ENCODE measurements at places on chromosomes 3 and 15.

- no peak for DNase-seq
These were observed 23.1 kb upstream of the USP3 start for GRCh38 chr15:63481105-63481810.

DNA sequence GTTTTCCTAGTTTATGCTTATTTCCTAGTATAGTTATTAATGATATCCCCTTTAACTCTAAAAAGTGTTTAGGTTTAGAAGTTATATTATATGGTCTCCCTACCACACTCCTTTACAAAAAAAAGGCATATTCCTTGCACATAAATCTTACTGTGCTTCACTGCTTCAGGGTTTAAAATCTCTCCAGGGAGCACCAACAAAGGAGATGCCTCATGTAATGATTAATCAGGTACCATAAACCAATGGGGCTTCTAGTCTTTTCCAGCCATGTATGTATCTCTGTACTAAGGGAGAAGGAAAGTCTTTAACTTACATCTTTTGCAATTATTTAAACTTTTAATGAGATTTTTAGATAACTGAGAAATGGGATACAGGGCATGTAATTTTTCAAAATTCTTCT, 91.5 kb upstream of the RBMS3 start:
- no peak for DNase-seq

DNA sequence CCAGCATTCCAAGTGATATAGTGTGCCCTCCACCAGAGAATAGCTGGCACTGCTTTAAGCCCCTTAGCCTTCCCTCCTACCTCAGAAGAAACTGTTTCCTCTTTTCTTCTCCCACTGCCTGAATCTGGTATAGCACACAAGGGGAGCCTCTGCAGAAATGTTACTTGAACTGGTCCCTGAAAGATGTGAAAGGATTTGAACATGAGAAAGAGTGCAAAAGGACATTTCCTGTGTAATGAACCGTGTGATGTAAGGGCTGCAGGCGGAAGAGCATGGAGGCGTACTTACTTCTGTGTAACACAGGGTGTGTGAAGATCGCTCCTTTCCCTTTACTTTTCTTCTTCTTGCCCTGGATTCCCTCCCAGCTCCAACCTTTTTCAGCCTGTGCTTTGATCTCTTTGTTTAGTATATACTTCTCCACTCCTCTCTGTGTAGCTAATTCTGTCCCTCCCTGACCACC, 8.4 kb downstream of the TMOD3 start:
- DNase-seq, result no peak

GRCh38 chr3:102299125-102299877, 135.5 kb upstream of the ZPLD1 start:
- DNase-seq, result no peak

DNA sequence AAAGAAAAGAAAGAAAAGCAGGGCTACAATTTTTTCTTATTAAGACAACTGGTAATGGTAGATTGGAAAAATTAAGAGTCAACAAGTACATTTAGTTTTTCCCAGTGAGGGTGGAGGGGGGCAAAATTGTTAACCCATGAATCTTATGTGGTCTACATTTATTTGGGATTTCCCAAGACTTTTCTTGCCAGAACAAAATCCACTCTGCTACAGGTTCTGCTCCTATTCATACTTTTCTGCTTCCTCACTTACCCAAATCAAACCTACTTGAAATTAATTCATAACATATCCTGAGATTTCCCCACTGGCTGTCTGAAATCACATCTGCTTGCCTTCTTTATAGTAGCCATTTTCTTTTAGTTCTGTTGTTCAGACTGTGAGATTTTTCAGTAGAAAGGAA, 41.1 kb downstream of the VGLL3 start:
- DNase-seq, result no peak

DNA sequence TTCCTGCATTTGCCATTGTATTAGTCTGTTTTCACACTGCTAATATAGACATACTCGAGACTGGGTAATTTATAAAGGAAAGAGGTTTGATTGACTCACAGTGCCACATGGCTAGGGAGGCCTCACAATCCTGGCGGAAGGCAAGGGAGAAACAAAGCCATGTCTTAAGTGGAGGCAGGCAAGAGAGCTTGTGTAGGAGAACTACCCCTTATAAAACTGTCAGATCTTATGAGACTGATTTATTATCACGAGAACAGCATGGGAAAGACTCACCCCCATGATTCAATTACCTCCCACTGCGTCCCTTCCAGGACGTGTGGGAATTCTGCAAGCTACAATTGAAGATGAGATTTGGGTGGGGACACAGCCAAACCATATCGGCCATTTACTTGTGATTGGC, 27.8 kb downstream of the YEATS2 start:
- peak; percentile 23 for DNase-seq

GRCh38 chr15:93179700-93180102, 90.7 kb upstream of the RGMA start:
- DNase-seq, result no peak

GRCh38 chr15:96323319-96324145, 7.0 kb upstream of the NR2F2 start:
- no peak for DNase-seq

DNA sequence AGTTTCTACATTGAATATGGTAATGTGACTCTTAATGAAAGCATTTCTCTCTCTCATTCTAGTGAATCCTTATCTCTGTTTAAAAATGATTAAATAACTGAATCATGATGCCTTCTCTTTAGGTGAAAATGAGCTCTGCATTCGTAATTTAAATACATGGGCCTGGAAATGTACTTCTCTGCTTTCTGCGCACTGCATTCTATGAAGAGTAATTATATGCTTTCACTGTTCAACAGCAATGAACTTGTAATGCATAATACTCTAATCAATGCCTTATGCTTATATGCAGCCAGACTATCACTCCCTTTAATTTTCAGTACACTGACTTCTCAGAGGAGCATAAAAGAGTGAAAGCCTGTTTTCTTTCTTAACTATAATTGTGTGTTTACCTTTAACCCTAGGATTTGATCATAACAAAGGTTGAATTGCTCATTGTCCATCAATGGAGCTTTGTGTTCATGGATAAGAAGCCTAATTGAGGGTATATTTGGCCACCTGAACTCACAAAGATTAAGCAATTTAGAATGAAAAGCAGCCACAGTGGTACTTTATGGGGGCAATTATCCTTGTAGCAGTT, 330.8 kb upstream of the PDZRN3 start:
- DNase-seq, result peak; percentile 100

DNA sequence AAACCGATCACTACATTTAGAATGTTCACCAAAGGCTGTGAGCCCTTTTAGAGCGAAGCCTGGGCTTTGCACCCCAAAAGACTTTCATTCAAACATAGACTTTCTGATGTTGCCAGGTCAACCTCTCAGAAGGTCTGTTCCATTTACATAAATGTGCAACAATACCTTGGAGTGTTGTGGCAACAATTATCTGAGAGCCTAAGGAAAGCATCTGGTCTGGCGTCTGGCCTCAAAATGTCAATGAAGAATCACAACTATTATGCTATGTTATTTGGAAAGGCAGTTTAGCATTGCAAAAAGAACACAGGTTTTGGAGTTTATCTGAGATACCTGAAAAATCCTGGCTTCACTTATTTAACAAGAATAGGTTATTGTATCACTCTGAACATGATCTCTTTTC, 50.0 kb downstream of the POLR2M start:
- DNase-seq, result no peak

- DNase-seq, result no peak
These were observed 112.5 kb upstream of the THBS1 start for GRCh38 chr15:39468331-39468730.

GRCh38 chr3:75140904-75141615, 523.1 kb upstream of the FRG2C start:
- no peak for DNase-seq

GRCh38 chr3:191094057-191094845, 104.8 kb upstream of the OSTN start:
- DNase-seq, result no peak

DNA sequence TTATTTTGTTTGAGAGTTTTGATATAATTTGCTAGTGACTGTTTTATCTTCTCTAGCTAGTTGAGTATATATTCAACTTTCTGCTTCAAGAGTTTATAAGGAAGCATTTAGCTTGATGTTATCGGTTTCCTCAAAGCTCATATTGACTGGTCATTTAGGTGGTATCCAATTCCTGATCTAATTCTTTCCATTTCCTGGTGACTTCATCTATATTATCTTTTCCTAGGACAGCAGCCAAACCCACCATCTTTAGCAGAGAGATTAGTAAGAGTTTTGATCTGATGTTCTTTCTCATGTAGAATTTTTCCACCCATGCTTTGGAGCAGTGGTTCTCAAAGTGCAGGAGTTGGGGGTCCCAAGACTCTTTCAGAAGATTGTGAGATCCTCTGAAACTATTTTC, 148.6 kb upstream of the STT3B start:
- DNase-seq, result no peak

DNA sequence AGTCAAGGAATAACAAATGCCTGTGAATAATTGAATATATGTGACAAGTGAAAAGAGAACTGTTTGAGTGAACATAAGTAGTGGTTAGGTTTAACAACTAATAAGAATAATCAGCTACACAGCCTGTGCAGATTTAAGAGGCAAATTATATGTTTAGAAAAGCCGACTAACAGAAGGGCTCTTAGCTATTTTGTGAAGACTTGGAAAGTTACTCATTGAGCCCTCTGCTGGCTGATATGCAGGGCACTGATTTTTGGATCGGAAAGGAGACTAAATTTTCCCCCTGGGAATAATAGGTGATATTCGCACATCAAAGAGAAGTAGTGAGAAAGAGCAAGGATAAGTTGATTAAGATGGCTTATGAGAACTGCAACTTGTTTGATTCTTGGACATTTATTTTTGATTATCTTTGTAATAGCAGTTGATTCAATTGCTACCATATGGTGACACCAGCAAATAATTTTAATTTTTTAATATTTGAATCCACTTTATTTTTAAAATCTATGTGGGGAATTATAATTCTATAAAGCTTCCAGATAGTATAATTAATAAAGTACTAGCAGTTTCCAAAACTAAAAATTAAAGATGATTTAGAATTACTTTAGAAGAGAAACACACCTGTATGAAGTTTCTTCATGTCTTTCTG, 156.2 kb downstream of the NLGN1 start:
- peak; percentile 51 for DNase-seq

DNA sequence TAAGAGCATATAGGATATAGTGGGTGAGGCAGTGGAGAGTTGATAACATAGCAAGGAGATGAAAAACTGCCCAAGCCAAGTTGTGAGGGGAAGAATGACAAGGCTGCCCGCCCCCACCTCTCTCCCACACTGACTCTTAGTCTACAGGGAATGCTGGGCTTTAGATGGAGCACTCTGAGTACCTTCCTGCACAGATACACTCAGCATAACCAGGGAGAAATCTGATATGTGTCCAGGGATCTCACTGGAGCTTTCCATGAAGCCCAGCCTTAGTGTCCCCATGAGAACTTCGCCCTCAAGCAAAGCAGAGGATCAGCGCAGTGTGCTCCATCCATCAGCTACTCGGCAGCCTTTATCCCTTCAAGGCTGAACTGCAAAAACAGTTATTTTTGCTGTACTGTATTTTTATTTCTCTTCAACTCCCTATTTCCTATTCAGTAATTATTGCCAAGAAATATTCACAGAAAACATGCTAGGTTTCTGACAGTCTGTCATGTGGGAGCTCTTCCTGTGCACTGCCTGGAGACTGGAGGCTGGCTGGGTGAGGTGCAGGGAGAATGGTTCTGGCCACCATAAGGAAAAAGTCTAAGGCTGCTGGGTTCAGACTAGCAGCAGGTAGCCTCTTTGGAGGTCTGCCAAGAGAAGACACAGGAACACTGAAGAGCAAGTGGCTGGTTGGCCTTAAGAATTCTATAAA, 475.2 kb upstream of the PPP2R3A start:
- no peak for DNase-seq

DNA sequence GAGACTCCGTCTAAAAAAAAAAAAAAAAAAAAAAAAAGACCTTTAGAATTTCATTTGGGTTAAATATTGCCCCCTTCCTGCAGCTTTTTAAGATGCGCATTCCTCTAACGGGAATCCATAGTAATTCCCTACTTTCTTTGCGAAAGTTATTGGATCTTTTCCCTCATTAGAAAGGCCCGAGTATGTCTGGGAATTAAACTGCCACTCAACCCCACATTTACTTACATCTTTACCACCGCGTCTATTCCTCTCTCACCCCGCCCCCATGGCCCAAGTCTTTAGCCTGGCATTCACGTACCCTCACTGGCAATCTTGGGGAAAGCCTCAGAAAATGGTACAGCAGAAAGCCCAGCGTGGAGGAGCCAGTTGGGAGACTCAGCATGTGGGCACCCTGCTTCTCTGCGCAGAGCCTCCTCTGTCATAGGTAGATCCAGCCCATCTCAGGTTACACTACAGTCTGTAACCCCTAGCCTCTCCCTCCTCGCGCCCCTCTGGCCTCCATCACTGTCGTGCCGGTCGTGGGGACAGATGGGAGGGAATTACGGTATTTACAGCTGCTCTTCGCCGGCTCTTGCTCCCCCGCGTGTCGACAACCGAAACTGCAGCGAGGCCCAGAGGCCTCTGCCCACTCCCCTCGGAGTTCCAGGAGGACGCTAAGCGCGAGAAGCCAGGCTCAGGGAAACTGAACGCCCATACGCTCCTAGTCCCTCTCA, 6.4 kb upstream of the ANKDD1A start:
- DNase-seq, result peak; percentile 72

- DNase-seq, result no peak
These were observed 681 bp upstream of the IL5RA start for GRCh38 chr3:3110749-3111361.

DNA sequence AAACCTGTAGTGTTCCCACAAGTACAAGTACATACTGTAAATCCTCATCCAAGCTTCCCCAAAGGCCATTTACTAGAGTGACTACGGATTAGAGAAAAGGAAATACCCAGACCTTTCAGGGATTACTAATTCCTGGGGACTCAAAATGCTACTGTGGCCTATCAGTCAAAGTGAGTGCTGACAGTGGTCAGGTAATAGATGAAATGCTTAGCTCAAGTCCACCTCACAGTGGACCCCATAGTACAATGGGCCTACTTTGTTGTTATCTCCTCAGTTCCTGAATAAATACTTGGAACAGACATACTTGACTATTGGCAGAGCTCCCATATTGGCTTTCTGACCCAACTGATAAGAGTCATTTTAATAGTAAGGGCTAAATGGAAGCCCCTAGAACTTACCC, 61.6 kb downstream of the MAP4 start:
- DNase-seq, result no peak

- no peak for DNase-seq
These were observed 1026.6 kb downstream of the ROBO1 start for GRCh38 chr3:78741066-78741645.

- DNase-seq, result no peak
These were observed 299.9 kb upstream of the MME start for GRCh38 chr3:154780263-154780662.

- no peak for DNase-seq
These were observed 562.9 kb upstream of the CBLB start for GRCh38 chr3:106431721-106432120.

DNA sequence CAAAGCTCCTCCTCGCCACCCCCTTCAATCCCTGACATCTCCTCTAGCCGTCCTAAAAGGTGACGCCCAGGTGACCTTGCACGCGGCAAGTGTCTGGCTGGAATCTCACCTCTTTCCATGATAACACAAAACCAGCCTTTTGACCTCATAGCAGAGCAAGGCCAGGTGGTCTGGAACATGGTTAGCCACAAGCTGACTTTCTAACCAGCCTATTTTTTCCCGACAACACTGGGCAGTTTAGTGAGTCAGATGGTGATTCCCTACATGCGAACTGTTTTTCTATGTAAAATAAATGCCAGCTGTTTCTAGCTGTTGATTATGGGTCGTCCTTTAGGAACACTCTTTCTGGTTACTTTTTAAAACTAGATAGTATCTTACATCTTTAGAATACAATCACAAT, 243.0 kb downstream of the CD47 start:
- DNase-seq, result no peak

All from HAP-1 (cell line).